RPMI7951 (cell line): ENCODE measurements at places on chromosomes 11 and 22. TPM values are rescaled to one million over a fixed set of nuclear protein-coding genes. Genes with fewer than 3 reads are reported as not detected.

GRCh38 chr11:62438641-62439040, 19.8 kb downstream of the SCGB1A1 start:
- DNase-seq: no peak

GRCh38 chr11:11860103-11860979, 18.6 kb downstream of the USP47 start:
- DNase-seq: no peak

DNA sequence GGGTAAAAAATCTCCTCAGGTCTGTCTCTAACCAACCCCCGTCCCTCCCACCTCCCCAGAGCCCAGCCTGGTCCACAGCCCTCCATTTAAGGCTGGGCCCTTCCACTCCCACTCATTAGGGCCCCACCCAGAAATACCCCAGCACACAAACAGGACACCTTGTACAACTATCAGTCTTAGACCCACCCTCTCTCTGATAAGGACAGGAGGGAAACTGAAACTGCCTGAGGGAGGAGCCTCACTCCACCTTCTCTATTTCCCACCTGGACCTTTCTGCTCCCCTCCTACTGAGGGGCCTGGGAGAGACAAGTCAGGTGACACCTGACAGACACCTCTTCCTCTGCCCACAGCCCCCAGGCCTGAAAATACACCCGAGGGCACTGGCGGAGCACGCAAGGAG, 90.2 kb downstream of the PLEKHA7 start:
- no peak for DNase-seq

GRCh38 chr22:29379258-29379657, 9.1 kb downstream of the AP1B1 start:
- DNase-seq: no peak

DNA sequence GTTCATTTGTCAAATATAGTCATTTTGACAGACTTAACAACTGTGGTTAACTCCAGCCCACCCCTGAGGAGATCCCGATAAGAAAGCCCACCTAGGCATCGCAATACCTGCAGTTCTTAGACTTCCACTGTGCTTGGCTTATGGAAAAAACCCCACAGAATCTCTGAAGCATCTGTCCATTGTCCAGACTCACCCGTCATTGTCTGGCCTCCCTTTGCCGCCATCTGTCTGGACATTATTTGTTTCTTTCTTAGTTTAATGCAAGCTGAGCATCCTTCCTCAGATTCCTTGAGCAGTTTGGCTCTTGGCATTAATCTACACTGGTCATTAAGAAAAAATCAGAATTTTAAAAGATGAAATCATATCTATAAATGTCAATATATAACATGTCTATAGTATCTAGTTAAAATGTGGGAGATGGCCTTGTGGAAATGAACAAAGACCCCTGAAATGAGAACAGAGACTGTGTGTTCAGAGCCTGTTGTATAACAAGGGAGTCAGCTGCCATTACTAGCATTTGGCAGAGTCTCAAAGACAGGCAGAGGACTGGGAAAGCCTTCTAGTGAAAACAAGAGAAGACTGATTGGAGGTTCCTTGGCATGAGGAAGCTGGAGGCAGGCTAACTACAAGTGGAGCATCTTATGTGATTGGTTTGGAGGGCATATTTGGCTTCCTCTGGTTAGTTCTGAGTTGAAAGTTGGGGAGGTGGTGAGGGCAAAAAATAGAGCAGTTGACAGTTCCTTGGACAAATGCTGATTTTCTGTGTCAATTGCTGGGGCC, 80.4 kb downstream of the SPON1 start:
- no peak for DNase-seq

DNA sequence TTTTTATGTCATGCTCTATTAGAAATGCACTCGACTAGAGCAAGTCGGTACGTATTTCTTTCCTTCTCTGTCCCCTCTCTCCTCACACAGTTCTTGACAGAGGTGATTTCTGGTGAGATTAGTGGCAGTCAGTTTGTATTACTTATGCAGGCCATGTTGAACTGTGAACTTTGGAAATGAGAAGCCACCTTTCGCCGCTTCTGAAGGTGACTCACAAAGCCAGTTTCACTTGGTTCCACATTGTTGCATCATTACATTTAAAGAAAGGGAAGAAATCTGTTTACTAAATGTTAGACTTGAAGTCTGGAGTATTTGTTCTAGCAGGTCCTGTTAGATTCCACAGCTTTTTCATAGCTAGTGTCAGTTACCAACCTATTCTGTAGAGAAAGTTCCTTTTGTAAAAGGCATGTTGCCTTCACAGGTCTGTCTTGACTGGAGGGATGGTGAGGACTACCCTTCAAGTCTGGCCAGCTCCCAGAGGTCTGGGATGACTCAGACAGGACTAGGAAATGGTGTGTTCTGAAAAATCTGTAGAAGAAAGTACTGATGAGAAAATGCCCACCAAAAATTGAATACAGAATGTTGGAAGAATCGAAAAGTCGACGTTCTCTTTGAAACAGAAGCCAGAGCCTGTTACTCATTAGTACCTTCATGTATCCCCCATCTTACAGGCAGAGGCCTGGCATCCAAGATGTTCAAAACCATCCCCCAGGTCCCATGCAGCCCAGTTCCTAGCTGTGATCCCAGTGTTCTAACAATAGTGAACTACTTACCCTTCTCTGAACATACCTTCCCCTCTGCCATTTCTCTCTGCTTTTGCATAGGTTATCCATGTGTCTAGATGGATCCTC, 181.4 kb downstream of the DBX1 start:
- peak; percentile 72 for DNase-seq

GRCh38 chr11:64198511-64198910, 8.0 kb upstream of the FERMT3 start:
- no peak for DNase-seq

DNA sequence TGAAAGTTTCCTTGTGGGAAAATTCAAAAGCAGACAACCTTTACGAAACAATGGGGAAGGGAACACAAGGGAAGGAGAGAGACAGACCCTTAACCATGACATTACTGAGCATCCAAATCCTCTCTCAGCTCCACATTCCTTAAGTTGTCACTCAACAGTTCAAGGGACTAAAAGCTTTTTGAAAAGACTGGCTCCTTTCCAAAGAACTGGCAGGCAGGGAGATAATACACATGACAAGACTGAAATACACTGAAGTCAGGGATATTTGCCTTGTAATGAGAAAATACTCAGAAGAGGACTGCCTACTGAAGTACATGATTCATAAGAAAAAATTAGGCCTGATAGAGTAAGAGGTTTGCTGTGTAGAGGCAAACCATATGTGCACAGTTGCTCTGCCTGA, 69.1 kb downstream of the SMCO4 start:
- DNase-seq: no peak

DNA sequence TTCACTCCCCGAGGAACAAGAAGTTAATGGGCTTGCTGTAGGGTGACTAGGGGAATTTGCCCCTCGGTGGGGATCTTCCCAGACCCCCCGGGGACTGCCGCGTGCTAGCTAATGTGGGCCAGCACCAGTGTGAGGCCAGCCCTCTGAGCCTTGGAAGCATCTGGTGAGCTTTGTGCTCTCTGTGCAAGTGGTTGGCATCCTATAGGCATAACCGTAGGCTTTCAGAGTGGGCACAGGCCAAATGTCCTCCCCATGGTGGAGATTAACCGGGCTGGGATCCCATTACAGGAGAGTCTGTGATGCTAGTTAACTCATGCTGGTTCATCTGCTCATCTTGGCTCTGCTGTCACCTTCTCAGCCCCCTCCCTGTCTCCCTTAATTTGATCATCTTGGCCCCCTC, 125.7 kb downstream of the TRIM29 start:
- DNase-seq: no peak

GRCh38 chr11:86503131-86503530, 128.4 kb downstream of the CCDC81 start:
- DNase-seq: no peak

GRCh38 chr11:69480547-69481392, 693 bp upstream of the LINC01488 start:
- DNase-seq: no peak

GRCh38 chr11:64858467-64859263, 14.2 kb upstream of the CDC42BPG start:
- no peak for DNase-seq

The SLC25A17 gene
- total RNA-seq: 24.4 and 30.0 TPM in 2 replicates

The LUZP2 gene
- total RNA-seq: under 0.01 TPM in 1 of 2 replicates, not detected in the other

The DEPDC7 gene
- total RNA-seq: 14.7 TPM in 2 replicates

The CD81 gene
- 248 and 386 TPM in 2 replicates for total RNA-seq

The ZBTB16 gene
- total RNA-seq: not detected in 2 replicates

The RIMBP3C gene
- total RNA-seq: 0.20 TPM in 1 of 2 replicates, not detected in the other

The SAA1 gene
- not detected in 2 replicates for total RNA-seq
